ENCODE measurements at places on chromosomes 2 and 18.

DNA sequence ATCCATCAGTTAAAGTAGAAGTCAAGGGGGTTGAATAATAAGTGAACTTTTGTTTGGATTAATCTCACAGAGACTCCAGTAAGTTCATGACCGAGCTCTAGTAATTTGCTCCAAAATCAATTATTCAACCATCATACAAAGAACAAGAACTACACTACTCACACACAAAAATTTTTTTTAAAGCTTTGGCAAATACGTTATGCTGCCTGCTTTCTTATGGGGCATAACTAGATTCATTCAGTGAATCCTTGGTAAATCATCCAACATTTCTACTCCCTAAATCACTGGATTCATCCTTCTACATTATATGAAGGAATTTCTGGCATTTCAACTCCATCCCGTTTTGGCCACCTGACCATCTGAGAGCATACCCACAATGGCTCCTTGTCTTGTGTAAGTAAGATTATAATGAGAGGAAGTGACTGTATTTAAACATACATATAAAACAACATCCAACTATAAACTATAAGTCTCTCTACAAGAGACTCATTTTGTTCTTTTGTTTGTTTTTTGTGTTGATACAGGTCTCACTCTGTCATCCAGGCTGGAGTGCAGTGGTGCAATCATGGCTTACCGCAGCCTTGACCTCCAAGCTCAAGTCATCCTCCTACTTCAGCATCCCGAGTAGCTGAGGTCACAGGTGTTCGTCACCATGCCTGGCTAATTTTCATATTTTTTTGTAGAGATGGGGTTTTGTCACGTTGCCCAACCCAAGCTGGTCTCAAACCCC lies 144.2 kb upstream of the LRRTM4 start:
- DNase-seq: no peak

DNA sequence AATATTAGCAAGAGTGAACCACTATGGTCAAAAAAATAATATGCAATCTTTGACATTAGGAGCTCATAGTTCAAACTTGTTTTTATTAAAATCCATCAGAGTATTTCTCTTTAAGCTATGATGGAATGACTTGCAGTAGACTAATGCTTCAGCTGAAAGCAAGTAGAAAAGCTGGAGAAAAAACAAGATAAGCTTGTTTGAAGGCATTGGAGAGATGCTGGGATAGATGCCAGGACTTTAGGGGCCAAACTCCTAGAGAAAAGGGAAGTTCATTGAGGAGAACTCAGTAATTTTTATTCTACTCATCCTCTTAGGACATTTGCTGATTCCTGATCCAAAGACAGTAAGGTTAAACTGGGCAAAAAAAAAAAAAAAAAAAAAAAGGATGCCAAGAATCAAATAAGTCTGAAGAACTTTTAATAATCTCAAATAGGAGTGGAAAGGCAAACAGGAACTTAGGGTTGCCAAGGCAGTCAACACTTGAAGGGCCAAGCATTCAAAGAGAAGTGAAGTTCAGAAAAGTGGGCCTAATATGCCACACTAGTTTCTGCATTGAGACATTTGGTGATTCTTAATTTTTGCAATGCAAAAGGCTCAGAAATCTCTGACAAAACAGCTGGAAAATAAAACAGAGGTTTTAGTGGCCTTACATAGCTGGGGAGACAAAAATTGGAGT lies 19.7 kb upstream of the AFF3 start:
- peak; percentile 81 for DNase-seq

DNA sequence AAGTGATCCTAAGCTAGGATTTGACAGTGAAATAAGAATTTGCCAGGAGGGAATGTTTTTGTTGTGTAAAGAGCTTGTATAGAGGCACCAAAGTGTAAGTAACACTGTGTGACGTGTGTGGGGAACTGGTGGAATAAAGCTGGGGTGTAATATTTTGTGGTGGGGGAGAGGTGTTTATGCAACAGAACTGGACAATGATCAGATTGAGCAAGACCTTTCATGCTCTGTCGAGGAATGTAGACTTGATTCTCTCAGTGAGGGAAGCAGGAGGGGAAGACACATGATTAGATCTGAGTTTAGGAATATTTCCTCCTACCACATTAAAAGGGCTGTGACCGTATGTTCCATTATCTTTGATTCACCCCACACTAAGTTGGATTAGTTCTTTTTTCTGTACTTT lies 43.6 kb downstream of the EFEMP1 start:
- no peak for DNase-seq

DNA sequence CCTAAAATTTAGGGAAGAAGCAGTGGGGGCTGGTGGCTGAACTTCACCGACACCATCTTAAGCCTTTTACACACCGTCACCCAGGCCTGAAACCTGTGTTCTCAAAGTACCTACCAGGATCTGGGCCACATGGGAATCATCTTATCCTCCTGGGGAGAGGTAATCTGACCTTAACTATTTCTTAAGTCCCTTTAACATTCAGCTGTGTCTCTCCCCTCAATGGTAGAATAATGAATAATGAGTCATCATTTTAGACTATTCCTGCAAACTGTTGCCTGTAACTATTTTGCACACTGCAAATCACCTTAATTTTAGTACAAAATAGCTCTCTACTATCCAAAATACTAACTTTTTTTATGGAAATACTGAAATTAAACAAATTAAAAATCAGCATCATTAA lies 149.4 kb upstream of the KLF7 start:
- DNase-seq: no peak

Data from umbilical cord (tissue), 2 donors.